ENCODE measurements at places on chromosomes 16 and 17. TPM values are rescaled to one million over a fixed set of nuclear protein-coding genes. Genes with fewer than 3 reads are reported as not detected.

Gene ANKRD13B
- total RNA-seq = 11.2 TPM

Gene EVI2B
- total RNA-seq = 0.11 TPM

Gene KRTAP4-4
- not detected for total RNA-seq

Gene CES3
- 0.26 TPM for total RNA-seq

Gene CCL18
- not detected for total RNA-seq

Gene CDIPT
- total RNA-seq = 60.5 TPM

Gene FUS
- 90.7 TPM for total RNA-seq

Gene PLLP
- total RNA-seq = 1.6 TPM

Gene ASB16
- 0.35 TPM for total RNA-seq

DNA sequence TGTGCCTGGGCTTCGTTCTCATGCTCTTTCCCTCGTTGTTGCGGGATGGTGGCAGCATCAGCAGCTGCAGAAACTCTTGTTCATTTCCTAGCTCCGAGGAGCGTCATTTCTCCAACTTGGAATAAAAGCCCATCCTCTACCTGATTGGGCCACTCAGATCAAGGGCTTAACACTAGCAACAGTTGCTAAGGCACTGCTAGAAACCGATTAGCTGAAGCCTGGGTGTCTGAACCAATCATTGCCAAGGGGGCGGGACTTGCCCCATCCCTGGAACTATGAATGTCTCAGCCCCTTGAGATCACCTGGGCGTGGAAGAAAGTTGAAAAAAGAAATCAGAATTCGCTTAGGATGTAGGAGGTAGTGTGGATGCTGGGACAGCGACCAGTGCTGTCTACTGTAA is 145.3 kb downstream of the FOXL1 start:
- DNase-seq = no peak

- no peak for DNase-seq
These were observed 52.8 kb downstream of the SOCS1 start for GRCh38 chr16:11203111-11203623.

GRCh38 chr17:57365420-57365819 is 109.1 kb downstream of the MSI2 start:
- no peak for DNase-seq

DNA sequence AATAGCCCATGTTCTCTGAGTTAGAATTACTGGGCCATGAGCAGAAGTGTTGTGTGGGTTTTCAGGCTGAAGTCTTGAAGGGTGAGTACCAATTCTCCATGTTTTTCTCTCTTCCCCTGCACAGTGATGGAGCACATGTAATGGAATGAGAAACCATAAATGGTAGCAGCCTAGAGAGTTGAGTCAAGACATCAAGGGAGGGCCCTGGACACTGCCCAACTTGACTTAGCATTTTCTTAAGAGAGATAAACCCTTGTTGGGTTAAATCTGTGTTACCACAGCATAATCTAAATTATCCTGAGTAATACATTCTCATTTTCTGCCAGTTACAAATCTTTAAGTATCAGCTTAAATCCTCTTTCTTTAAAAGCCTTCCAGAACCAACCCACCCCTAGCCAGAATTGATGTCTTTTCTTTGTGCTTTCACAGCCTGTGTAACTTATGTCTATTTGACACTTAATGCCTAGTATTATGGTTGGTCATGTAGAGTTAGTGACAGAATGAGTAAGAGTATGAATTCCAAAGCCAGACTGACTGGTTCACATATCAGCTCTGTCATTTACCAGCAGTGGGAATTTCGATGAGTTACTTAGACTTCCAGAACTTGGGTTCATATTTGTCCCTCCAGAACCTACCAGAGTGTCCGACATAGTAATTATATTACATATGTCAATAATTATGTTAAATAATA is 27.0 kb upstream of the RGS9 start:
- DNase-seq = peak; percentile 67

GRCh38 chr16:81818568-81818896 is 39.4 kb downstream of the PLCG2 start:
- no peak for DNase-seq

- DNase-seq = no peak
These were observed 2.0 kb upstream of the ZACN start for GRCh38 chr17:76076765-76077583.

GRCh38 chr17:82370471-82371332 is 863 bp upstream of the UTS2R start:
- DNase-seq = peak; percentile 8

DNA sequence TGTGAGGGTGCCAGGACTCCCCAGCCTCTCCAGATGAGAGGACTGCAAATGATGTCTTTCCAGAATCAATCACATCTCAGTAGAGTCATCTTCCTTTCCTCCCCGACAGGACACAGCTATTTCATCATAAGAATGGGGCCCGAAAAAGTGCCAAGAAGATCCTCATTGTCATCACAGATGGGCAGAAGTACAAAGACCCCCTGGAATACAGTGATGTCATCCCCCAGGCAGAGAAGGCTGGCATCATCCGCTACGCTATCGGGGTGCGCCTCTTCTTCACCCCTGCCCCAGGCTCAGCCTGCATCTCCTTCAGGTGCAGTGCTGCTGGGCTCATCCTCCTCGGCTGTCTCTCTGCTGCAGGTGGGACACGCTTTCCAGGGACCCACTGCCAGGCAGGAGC is 14.3 kb downstream of the ITGAD start:
- no peak for DNase-seq

DNA sequence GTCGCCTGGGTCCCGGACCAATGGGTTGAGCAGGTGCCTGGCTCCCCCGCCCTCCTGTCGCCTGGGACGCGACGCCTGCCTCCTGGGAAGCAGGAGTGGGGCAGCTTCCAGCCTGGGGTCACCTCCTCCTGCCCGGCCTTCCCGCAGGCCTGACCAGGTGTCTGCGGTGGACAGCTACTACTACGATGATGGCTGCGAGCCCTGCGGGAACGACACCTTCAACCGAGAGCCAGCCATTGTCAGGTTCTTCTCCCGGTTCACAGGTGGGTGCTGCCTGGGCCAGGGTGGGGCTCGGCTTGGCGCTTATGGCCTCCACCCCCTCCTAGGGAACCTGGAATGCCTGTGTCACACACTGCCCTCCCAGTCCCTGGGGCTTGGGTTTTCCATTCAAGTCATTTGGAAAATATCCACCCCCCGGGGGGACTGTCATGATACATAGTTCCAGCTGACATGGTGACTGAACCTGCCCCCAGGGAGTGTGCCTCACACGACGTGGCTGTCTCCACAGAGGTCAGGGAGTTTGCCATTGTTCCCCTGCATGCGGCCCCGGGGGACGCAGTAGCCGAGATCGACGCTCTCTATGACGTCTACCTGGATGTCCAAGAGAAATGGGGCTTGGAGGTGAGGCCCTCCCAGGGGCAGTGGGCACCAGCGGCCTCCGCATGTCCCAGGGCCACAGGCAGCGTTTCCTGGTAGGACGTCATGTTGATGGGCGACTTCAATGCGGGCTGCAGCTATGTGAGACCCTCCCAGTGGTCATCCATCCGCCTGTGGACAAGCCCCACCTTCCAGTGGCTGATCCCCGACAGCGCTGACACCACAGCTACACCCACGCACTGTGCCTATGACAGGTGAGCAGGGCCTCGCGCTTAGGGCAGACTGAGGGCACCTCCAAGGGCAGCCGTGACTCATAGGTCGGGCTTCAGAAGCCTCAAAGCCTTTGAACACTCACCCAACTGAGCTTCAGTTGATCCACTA is 2.3 kb downstream of the DNASE1 start:
- no peak for DNase-seq

GRCh38 chr16:85027958-85028684 is 526 bp downstream of the KIAA0513 start:
- DNase-seq = no peak

DNA sequence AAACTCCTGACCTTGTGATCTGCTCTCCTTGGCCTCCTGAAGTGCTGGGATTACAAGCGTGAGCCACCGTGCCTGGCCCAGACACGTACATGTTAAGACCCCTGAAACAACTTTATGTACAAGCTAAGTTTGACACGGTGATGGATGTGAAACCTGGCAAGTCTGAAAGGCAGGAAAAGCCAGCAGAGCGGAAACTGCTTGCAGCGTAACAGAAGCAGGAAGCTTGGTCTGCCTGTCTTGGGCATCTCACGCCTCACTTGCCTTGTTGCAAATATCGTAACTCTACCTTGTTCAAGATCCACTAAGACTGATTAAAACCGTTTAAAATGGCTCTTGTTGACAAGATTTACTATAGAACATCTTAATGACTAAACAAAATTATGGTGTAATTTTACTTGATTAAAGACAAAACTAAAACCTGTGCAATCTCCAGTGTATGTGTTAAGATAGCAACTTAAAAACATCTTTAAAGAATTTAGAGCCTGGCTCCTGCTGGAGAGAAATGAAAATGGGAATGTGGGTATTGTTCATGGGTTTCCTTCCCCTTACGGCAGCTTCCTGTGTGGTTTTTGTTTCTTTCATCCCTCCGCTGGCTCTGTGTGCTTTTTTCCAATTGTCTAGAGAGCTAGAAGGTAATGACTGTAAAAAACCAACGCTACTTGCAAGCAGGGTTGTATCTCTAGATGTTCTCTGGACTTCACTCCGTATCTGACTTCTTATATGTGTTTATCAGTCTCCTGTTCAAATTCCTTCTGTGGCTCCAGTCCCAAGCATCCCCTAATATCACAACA is 477.6 kb downstream of the XYLT1 start:
- no peak for DNase-seq

DNA sequence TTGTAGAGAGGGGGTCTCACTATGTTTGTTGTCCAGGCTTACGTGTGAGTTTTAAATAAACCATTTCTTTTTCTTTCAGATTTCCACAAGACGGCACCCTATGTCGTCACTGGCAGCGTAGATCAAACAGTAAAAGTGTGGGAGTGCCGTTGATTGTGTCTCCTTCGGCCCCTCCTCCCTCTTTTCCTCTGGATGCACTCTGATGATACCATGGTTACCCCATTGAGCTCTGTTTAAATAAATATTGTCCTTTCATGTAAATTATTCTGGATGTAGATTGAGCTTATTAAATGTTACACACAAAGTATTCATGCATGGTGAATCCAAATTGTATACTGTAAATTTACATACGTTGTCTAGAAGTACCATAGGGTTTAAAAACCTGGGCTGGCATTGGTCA is 29.9 kb downstream of the CLUH start:
- no peak for DNase-seq

GRCh38 chr16:70749006-70749678 is 51.8 kb downstream of the VAC14 start:
- no peak for DNase-seq

DNA sequence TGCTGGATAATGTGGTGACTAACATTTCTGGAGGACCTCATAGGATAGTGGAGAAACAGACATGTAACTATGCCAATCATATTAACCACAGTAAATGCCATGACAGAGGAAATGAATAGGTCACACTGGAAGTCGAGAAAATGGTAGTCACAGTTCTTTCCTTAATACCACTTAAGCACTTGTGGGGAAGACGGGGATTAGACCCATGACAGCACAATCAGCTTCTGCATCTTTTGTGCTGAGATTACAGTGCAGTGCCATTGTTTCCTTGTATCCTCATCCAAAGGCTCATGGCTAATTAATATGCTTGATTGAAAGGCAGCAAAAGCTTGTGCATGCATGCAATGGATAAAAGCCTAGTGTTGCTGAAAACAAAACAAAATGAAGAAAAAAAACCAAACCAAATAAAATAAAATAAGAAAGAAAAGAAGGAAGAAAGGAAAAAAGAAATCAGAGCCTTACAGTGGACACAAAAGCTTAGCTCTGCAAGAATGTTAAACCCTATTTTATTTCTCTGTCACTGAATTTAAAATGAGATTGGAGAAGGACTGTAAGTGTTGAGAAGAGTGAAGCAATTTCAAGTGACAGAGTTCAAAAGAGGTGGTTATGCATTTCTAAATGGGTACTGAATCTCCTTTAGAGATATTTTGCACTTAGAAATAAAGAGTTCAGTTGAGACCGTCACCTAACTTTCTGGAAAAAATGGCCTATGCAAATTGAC is 1011.9 kb downstream of the CDH8 start:
- no peak for DNase-seq

- no peak for DNase-seq
These were observed 283.6 kb downstream of the ABCC12 start for GRCh38 chr16:47872225-47872624.

GRCh38 chr17:38741461-38741860 is 6.7 kb downstream of the PCGF2 start:
- no peak for DNase-seq

- DNase-seq = no peak
These were observed 8.5 kb downstream of the SLFN12 start for GRCh38 chr17:35423761-35424160.

GRCh38 chr17:61764846-61765245 is 98.5 kb downstream of the BRIP1 start:
- no peak for DNase-seq

DNA sequence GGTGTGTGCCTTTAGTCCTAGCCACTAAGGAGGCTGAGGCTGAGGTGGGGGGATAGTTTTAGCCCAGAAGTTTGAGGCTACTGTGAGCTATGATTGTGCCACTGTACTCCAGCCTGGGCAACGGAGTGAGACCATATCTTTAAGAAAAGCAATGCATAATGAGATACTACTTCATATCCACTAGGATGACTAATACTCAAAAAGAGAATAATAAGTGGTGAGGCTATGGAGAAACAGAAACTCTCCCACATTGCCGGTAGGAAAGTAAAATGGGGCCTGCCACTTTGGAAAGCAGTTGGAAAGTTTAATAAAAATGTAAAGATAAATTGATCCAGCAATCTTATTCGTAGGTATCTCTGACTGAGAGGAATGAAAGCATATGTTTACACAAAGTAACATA is 4.6 kb upstream of the NPIPB2 start:
- no peak for DNase-seq

- DNase-seq = no peak
These were observed 56.1 kb upstream of the TMC5 start for GRCh38 chr16:19361587-19361986.

GRCh38 chr16:30096105-30096861 is at the start of gene YPEL3:
TSS of gene YPEL3 (minus strand) at chr16:30096213. CDS start at chr16:30095482, 731 bp downstream.
- peak; percentile 78 for DNase-seq

DNA sequence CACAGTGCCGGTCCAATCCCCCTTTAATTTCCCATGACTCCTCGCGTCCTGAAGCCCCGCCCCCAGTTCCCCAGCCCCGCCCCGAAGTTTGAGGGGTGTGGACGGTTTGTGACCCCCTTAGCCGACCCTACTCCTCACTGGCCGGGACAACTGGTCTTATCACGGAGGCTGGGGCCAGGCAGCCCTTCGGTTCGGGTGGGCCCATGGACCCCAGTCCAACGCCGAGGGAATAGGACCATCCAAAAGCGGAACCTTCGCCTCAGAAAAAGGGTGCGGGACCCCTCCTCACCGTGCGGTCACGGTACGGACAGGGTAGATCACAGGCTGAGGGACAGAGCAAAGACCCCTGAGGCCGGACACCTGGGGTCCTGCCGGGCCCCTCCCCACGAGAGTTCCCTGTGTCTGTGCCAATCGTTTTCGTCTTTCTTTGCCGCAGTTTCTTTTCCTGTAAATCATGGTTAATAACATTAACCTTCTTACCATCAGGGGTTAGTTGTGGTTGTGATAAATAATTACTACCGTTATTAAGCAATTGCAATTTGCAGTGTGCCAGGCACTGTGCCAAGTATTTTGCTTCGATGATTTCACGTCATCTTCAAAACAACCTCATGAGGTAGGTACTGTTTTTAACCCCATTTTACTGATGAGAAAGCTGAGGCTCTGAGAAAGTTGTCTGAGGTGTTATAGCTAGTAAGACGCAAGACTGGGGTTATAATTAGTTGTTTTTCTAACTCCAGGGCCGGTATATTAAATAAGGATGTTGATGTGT is 543 bp downstream of the TMUB2 start:
- no peak for DNase-seq

- no peak for DNase-seq
These were observed 8.3 kb upstream of the KIF18B start for GRCh38 chr17:44955674-44956425.

- DNase-seq = no peak
These were observed 1.8 kb upstream of the SYNRG start for GRCh38 chr17:37610971-37611370.

Data from PC-3 (cell line).